ENCODE measurements at places on chromosomes 1 and 21.
A peak's percentile ranks its signal among the peaks of the same experiment; 100 is the strongest.

DNA sequence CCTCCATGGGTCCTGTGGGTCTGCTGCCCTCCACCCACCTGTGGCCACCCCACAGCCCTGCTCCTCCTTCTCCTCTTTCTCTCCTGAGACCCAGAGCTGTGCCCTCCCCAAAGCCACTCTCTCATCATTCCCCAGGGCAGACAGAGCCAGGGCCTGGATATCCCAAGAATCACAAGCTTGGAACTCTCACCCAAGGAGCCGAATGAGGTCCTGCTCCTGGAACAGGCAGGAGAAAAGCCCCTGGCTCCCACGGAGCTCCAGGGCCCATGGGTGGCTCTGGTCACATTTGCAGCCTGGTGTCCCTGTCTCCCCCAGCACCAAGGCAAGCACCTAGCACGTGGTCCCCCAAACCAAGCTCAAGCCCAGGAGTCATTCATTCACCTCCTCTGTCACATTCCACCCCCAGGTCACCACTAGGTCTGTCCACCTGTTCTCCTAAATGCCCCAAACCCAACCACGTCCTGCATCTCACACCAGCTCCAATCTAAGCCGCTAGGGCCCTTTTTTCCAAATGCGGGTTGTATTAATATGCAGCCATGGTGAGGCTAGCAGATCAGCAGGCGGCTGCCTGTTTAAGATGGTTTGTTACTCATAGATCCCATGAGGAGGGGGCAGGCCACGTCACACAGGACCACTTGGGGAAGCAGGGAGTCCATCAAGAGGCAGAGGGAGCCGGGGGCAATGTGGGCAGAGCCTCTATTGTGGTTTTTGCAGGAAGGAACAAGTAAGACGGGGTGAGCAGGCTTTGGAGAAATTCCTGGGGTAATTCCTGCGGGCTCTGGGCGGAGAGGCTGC, 215.5 kb upstream of the VAMP3 start:
- no peak for DNase-seq

GRCh38 chr1:106465666-106466065, 590.8 kb upstream of the PRMT6 start:
- DNase-seq: no peak

DNA sequence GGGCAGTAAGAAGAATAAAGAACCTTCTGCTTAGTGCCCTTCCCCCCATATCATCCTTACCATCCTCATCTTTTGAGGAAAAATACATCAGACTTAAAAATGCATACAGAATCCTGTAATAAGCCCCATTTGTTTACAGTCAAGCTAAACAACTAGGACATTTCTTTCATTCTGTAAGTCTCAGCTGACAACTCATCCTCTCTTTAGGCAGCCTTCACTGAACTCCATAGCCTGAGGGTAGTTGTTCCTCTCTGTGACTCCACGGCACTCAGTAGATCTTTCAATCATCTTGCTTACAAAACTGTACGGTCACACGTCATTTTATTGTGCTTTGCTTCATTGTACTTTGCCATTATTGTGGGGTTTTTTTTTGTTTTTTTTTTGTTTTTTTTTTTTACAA, 82.5 kb downstream of the NRIP1 start:
- no peak for DNase-seq

DNA sequence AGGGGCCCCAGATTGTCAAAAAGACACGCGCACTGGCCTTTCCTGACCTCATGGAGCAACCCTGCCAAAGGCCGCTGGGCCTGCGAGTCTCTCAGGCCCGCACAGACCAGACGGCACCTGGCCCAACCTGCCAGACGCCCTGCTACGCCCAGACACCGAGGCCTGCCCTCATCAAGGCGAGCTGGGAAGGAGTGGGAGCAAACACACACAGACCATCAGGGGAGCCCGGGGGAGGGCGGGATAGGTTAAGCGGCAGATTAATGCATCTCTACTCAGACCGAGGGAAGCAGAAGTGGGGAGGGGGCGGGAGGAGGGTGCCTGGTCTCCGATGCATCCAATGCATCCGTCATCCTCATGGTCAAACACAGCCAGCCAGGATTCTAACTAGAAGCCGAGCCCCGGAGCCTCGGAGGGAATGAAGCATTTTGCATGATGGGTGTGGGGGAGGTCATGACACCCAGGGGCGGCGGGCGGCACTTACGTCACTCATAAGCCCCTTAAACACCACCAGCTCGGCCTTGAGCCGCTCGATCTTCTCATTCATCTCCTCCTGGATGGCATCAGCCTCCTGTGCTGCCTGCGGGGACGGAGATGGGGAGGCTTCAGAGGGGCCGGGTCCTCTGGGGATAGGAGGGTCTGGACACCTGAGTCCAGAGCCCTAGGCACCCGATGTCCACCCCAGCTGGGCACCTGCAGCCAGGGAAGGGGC, 17.0 kb upstream of the ALDH4A1 start:
- no peak for DNase-seq

GRCh38 chr1:93685918-93686317, 4.3 kb upstream of the BCAR3 start:
- DNase-seq: no peak

DNA sequence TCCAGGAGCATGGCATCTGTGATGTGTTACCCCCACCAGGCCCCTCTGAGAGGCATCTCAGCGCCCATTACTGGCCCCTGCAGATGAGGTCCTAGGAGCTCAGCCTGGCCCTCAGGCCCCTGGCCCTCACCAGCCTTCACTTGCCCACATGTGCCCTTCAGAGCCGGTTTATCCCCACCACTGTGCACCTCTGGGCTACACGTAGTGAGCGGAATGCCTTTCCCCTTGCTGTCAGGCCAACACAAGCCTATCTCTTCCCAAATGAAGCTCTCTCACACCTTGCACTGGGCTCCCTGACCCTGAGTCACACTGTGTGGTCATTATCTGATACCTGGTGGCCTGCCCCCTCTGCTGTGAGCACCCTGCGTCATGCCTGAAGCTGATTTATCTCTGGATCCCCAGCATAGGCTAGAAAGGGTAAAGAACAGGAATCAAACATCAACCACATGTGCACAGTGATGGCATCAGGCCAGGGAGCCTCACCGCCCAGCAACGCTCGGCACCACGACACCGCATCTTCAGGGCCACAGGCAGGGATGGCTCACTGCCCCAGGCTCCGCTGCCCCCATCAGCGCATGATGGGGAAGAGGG, 49.1 kb downstream of the GLIS1 start:
- no peak for DNase-seq

DNA sequence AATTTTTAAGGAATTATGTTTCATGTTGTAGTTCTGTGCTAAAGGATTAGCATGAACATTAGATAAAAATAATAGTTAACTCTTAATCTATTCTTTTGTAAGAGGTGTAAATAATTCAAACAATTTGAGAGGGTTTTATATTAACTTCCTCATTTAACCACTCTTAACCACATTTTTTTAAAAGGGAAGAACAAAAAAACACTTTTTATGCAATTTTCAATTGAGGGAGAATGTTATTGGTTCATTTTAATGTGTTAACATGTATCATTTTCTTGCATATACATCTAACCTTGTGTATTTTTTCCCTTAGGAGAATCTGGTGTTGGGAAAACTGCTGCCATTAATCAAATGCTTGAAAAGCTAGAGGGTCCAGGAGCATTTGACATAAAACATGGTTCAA, 169.0 kb downstream of the LBR start:
- peak; percentile 50 for DNase-seq

DNA sequence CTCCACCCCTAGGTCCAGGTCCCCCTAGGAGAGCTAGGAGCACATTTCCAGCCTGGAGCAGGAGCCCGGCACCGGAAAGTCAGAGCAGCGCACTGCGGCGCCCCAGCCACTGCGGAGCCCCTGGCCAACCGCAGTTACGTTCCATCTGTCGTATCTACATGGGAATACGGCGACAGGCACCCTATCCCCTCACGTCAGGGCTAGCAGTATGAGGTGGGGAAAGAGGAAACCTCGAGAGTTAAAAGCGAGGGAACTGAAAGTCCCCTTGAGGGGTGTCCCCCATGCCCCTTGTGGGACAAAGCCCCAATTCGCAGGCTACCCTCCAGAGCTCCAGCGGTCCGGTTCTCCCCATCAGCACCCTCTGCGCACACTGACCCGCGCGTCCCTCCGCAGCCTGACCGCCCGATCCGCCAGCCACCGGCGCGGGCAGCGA, 995 bp downstream of the COLGALT2 start:
- no peak for DNase-seq

DNA sequence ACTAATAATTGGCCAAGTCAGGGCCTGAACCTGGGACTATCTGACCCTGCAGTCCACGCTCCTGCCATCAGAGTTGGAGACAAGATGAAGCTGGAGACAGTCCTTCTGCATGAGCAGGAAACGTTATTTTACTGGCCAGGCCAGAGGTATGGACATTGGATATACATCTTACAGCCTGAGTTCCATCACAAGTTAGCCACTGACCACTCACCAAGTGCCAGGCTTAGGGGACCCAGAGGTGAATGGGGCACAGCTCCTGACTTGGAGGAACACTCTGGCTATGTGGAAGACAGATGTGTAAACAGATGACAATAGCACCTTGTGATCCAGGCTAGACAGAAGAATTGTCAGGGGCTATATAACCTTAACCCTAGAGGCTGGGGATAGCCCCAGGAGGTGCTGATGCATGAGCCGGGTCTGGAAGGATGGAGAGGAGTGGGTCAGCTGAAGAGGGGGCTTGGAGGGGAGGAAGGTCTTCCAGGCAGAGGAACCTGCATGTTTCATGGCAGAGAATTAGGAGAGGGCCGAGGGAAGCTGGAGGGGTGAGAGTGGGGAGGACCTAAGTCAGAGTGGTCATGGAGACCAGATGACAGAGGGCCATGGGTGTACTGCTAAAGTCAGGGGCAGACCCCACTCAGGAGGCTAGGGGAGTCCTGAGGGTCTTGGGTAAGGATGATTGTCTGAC, 52.5 kb upstream of the DMRTB1 start:
- no peak for DNase-seq

DNA sequence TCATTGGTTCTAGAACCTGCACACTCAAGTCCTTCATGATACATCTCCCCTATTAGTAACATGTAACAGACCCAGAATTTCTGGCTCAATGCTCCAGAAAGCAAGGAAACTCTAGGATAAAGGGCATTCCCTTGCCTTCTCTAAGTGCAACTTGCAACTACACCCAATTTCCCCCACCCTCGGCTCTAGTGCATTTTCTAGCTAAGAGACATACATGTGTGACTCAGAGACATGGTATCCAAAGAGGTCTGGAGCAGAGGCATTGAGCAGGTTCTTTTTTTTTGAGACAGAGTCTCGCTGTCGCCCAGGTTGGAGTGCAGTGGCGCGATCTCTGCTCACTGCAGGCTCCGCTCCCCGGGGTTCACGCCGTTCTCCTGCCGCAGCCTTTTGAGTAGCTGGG, 132.9 kb downstream of the ZC3H11B start:
- no peak for DNase-seq

GRCh38 chr1:153669606-153670005, 1.2 kb downstream of the ILF2 start:
- no peak for DNase-seq

DNA sequence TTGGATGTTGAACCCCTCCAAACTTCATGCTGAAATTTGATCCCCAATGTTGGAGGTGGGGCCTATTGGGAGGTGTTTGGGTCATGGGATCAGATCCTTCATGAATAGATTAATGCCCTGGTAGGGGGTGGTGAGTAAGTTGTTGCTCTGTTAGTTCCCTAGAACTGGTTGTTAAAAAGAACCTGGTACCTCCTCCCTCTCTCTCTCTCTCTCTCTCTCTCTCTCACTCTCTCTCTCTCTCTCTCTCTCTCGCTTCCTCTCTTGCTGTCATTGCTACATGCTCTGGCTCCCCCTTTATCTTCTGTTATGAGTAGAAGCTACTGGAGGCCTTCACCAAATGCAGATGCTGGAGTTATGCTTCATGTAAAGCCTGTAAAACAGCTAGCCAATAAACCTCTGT, 498.2 kb upstream of the NR5A2 start:
- no peak for DNase-seq

DNA sequence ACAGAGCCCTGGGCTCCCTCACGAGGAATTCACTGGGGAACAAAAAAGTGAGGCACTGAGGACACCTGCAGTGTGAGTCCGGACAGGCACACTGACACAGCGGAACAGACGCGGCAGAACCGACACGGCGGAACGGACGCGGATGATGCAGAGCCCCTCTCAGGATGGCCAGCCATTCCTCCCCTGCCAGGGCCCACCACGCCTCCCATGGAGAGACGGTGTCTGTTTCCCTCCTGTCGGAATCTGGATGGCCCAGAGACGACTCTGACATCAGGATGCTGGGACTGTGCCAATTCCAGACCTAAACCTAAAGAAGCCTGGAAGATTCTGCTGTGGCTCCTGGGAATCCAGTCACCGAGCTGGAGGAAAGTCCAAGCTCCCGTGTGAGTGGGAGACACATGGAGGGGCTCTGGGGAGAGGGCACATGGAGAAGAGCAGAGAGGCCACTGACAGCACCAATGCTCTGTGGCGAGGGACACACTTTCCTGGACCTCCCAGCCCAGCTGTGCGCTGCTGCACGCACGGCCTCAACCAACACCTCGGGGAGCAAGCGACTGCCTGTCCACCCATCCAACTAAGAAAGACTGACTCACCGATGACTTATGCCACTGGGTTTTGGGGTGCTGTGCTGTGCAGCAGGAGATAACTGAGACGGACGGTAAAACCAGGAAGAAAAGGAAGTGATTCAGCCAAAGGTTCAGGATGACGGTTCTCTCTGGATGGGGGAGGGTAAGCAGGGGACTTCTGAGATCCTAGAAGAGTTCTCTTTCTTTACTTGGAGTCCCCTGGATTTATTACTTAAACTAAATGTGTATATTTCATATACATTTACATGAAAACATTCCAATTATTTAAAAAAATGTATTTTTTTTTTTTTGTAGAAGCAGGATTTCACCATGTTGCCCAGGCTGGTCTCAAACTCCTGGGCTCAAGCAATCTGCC, 23.3 kb downstream of the ZBTB17 start:
- peak; percentile 89 for DNase-seq

- no peak for DNase-seq
Measured at GRCh38 chr1:64983110-64983509, 16.8 kb upstream of the JAK1 start.

GRCh38 chr1:54338464-54338863, 67.7 kb downstream of the SSBP3 start:
- DNase-seq: no peak

DNA sequence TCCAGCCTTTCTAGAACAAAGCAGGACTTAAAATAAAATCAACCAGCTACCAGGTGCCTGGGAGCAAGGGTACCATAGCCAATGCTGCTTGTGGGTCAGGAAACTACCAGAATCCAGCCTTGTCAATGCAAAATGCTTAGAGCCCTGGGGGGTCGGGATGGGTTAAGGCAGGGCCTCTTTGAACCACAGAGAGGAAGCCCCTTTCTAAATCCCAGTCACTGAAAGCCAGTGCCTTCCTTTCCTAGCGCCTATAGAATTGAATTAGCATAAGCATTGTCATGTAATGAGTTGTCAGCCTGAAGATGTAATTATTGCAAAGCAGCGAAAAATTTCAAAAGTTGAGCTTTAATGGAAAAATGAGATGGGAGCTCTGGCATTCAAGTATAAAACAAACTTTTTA, 176.6 kb upstream of the DAB1 start:
- DNase-seq: no peak

All from Kasumi-1 (cell line).